ENCODE measurements at places on chromosomes 7 and 10.

GRCh38 chr10:115871855-115872254 is 401.2 kb downstream of the GFRA1 start:
- DNase-seq, result no peak

GRCh38 chr10:60877061-60877776 is 66.8 kb downstream of the RHOBTB1 start:
- DNase-seq, result no peak

DNA sequence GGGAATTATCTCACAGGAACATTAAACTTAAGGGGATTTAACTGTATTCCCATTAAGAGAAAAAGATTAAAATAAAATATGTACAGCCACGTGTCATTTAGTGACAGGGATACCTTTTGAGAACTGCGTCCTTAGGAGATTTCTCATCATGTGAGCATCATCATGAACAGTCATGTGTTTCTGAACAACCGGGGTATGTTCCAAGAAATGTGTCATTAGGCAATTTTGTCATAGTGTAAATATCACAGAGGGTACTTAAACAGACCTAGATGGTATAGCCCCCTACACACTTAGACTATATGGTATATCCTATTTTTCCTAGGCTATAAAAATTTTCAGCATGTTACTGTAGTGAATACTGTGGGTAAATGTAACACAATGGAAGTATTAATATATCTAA is 840.3 kb downstream of the CNTNAP2 start:
- DNase-seq, result no peak

DNA sequence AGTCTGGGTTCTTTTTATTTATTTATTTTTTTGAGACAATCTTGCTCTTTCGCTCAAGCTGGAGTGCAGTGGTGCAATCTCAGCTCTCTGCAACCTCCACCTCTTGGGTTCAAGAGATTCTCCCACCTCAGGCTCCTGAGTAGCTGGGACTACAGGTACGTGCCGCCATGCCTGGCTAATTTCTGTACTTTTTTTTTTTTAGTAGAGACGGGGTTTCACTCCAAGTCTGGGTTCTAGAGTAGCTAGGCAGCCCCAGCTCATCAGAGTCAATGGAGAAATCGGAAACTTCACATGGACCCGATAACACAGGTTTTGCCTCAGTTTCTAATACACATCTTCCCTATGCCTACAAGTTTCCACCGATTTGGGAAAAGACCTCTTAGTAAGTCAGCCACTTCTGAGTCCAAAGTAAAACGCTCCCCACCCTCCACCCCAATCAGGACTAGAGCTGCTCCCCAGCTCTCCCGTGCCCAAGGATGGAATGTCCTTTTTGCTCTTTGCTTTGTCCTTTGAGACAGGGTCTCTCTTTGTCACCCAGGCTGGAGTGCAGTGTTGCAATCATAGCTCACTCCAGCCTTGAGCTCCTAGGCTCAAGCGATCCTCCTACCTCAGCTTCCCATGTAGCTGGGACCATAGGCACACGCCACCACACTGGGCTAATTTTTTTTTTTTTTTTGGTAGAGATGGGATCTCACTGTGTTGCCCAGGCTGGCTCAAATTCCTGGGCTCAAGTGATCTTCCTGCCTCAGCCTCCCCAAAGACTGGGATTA is 3.8 kb upstream of the SERPINE1 start:
- no peak for DNase-seq

DNA sequence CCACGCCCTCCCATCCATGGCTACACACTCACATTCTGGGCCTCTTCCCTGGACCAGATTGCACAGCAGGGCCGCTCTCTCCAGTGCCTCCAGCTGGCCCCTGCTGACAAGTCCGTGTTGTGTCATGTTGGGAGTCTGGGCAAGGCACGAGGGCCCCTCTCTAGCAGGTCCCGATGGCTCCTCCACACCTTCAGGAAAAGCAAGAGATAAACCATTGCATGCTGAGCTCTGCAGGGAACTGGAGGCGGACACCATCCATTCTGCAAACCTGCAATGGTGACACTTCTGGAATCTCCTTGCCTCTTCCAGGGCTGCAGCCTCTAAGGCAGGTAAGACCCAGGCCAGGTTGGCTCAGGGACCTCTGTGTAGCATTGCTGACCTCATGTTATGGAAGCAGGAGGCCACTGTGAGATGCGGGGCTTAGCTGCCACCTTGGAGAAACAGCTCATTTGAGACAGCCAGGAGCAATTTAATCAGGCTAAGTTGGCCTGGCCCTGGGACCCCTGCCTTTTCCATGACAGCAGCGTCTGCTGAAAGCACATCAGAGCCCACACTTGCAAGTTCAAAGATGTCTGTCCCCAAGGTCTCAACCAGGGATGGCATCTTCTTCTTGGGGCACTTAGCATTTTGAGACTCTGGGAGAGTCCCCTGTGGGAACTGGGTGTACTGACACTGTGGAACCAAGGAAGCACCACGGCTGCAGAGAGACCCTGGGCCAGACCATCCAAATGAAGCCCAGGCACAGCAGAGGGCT is 34.2 kb upstream of the LEP start:
- no peak for DNase-seq

All from activated CD8-positive, alpha-beta T cell treated with anti-CD3 and anti-CD28 coated beads, Interleukin-2, amount 10 ng/mL, durations not matched to agents 7 days and 5 days (primary cell).